Thyroid gland (tissue), 4 donors: ENCODE measurements at places on chromosomes 16 and 17.

- peak; percentile 94 for DNase-seq
These were observed 3.2 kb upstream of the TMEM88 start for GRCh38 chr17:7851438-7852261.

- DNase-seq: peak; percentile 15
These were observed 246.6 kb upstream of the RPL38 start for GRCh38 chr17:73956595-73957465.

DNA sequence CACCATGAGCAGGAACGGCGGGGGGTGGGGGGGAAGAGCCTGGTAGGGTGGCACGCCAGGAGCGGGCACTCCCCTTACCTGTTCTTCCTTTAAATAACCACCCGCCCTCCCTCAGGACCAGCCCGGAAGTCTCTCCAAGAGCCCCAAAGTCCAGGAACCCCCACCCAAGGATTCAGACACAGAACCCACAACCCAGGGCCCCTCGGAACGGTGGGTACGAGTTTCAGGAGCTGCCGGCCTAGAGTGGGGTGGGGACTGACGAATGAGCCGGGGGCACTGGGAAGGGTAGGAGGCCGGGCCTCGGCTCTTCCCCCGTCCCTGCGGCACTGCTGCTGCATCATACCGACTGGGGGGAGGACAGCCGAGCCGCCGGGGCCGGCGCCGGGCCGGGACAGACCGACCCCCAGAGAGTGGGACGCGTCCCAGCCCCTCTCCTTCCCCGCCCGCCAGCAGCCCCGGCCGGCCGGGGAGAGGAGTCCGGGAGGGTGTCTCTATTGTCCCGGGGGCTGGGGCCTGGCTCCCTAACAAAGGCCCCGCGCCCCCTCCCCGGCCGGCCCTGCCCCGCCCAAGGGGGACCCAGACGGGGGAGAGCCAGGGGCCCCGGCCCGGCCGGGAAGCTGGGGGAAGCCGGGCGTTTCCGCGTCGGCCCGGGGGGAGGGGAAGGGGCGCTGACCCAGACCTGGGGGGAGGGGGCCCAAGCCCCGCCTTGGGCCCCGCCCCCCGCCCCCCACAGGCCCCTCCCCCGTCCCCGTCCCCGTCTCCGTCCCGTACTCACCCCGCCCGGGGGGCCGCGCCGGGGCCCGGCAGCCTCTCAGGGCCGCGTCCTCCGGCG lies 747 bp downstream of the ATXN7L3 start:
- peak; percentile 59 for DNase-seq

DNA sequence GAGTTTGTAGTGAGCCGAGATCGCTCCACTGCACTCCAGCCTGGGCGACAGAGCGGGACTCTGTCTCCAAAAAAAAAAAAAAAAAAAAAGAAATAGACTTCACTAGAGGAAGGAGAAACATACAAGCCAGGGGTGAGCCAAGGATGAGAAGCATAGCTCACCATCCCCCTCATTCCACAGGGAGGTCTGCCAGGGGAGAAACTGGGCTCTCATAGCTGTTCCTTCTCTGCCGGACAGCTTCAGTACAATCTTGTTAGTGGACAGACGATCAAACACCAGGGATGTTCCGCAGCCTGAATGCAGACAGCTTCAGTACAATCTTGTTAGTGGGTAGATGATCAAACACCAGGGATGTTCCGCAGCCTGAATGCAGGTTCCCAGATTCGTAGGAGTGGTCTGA lies 509.6 kb downstream of the CDH13 start:
- no peak for DNase-seq

DNA sequence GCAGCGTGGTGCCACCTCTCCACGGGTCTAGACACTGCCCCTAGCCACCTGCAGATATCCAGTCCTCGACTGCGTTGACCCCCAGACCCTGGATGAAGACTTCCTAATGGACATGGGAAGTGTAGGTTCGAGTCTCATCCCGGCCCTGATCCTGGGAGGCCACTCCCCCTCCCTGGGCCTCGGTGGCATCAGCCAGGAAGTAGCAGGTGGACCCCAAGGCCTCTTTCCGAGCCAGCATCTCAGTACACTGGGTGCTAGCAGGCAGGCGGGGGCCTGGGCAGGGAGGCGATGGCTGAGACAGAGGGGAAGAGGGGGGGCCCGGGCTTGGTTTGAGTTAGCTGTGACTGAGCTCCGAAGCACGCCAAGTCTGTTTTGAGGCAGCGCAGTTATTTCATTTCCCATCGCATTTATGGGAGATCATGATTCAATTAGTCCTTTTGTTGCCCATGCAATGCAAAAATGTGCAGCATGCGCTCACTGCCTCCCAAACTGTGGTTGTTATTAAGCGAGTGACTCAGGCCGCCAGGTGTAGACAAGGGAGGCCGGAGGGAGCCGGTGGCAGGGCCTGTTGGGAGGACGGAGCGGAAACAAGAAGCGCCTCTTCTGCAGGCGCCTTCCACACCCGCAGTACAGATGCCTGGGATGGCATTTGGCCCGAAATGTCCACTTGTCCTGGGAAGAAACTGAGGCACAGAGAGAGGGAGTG lies 25.3 kb upstream of the ZNF469 start:
- DNase-seq: no peak

DNA sequence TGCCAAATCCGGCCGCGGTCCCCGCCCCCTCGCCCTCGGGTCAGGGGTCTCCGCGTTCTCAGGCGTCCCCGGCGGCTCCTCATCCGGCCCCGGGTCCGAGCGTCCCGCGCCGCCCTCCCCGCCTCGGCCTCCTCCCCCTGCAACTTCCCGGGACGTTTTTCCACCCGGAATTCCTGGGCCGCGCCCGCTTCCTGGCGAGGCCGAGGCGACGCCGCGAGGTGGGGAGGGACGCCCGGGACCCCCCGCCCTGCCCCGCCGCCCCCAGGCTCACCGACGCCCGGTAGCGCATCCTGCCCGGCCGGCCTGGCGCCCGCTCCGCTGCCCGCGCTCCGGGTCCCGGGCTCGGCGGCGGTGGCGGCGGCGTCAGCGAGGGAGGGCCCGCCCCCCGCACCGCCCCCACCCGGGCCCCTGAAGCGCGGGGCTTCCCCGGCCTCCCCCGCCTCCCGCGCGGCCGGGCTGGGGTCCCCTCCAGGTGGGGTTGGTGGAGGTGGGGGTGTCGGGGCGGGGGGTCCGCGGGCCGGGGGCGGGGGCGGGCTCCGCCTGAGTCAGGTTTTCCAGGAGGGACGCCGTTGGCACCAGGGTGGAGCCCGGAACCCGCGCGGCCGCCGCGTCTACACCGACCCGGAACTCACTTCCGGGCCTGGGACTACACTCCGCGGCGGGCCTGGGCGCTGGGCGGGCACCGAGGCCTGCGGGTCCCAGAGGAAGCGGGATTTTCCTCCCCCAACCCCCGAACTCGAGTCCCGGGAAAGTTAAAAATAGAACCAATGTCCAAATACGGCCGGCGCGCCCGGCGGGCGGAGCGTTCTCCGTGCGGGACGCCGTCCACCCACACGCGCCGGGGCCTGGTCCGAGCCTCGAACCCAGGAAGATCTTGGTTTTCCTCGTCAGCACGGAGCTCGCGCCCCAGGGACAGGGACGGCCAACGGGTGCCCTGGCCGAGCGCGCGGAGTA lies 6.8 kb downstream of the MYO1C start:
- peak; percentile 63 for DNase-seq

- DNase-seq: no peak
These were observed 66.2 kb downstream of the IQCK start for GRCh38 chr16:19784183-19784736.

DNA sequence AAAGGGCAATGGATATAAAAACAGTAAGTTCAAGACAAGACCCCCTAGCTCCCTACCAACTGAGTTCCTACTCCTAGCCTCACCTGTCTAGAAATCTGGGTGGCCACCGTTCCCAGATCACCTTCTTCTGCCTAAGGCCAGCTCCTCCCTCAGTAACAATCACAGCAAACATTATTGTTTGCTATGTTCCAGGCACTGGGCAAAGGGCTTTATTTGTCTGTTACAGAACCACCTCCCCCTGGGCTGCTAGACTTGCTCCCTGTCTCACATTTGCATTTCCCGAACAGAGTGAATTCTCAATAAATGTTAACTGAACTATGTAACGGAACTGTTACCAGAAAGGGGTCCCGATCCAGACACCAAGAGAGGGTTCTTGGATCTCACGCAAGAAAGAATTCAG lies 6.8 kb downstream of the LRRC3C start:
- DNase-seq: no peak

- DNase-seq: no peak
These were observed 672 bp downstream of the CMTR2 start for GRCh38 chr16:71288570-71288889.

DNA sequence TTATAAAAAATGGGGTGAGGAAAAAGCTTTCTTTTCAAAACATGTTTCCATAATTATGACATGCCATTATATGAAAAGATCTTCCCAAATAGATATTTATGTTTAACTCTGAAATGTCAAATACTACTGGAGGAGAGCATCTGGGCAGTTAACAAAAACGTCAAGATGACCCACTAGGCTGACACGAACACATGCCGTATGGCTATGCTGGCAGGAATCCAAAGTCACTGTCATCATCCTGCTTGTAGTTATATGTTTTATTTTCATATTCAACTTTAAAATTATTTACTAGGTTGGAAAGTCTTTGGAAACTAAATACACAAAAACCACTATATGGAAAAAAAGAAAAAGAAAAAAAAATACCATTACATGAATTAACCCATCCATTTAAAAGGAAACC lies 27.3 kb downstream of the ANKFY1 start:
- DNase-seq: no peak

DNA sequence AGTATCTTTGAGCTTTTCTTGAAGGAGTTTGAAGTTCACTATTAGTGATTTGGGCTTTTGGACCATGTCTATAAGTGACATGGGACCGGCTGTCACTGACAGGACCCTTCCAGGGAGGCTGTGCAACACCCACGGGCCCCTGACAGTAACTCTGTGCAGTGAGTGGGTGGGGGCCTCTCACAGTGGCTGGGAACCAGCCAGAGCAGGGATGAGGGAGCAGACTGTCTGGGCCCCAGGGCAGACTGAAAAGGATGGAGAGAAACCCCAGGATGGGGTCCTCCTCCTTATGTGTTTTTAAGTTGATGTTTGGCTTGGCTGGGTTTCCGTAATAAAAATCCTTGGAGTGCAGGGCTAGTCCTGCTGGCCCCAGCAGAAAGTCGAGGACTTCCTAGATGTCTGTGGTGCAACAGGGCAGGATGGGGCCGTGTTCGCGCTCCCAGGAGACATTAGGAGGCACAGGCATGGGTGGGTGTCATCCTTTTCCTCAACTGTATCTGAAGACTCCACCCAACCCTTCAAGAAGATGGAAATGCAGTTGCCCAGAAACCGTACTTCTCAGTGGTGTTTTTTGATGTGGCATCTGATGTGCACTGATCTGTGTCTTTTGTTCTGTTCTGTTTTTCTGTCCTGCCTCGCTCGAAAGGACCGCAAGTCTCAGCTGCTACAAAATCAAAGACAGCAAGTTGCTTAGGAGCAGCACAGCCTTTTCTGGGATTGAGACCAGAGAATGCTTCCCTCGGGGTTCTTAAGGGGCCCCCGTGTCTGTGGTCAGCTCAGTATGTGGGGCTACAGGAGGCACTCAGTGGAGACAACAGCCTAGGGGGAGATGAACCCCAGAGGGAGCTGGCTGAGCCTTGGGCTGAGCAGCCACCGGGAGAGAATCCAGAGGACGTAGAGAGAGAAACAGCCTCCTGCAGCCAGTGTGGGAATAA lies 24.2 kb downstream of the PLD6 start:
- DNase-seq: peak; percentile 43

- DNase-seq: no peak
These were observed 929 bp downstream of the TMEM11 start for GRCh38 chr17:21212826-21213637.

- DNase-seq: no peak
These were observed 206.5 kb upstream of the IRX3 start for GRCh38 chr16:54493061-54493460.

- peak; percentile 93 for DNase-seq
These were observed 128.5 kb downstream of the PARN start for GRCh38 chr16:14501331-14502255.

GRCh38 chr17:69978056-69978646 lies 96.9 kb upstream of the KCNJ16 start:
- no peak for DNase-seq

- DNase-seq: peak; percentile 30
These were observed 23.8 kb downstream of the COTL1 start for GRCh38 chr16:84593825-84594724.

DNA sequence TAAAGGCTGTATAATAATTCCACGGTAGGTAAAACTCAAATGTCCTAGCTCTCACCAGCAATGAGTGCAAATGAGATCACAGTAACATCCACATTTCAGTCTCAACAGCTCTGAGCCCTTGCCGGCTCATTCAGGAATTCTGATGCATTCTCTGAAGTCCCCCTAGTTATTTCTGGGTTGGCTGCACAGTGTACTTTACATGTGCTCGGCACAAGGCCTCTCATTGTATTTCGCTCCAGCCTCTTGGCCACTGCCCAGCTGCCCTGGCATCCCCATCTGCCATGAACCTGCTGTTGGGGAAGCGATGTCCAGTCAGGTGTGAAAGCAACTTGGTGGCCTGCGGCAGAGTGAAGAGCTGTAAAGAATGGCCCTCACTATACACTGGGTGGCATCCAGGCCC lies 14.3 kb downstream of the PRCD start:
- DNase-seq: peak; percentile 98

DNA sequence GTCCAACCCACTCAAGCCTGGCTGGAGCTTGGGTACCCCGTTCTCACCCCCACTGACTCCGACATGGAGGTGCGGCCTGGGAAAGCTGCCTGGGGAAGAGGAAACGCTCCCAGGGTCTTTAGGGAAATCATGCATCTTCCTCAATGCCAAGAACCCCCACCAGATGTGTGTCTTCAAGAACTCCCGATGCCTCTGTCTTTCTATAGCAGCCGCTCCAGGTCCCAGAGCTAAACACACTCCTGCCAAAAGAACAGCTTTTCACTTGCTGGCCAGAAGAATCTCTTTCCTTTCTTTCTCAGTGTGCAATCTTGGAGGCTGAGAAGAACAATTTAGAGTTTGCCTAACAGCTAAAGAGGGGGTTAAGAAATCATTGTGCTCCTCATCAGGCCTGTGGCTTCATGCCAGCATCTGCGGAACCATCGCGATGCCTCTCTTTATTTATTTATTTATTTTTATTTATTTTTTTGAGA lies 41.1 kb upstream of the MTSS2 start:
- no peak for DNase-seq

GRCh38 chr16:53864819-53865493 lies 161.0 kb downstream of the FTO start:
- DNase-seq: no peak

GRCh38 chr16:21598701-21599121 lies 666 bp upstream of the METTL9 start:
- peak; percentile 12 for DNase-seq

DNA sequence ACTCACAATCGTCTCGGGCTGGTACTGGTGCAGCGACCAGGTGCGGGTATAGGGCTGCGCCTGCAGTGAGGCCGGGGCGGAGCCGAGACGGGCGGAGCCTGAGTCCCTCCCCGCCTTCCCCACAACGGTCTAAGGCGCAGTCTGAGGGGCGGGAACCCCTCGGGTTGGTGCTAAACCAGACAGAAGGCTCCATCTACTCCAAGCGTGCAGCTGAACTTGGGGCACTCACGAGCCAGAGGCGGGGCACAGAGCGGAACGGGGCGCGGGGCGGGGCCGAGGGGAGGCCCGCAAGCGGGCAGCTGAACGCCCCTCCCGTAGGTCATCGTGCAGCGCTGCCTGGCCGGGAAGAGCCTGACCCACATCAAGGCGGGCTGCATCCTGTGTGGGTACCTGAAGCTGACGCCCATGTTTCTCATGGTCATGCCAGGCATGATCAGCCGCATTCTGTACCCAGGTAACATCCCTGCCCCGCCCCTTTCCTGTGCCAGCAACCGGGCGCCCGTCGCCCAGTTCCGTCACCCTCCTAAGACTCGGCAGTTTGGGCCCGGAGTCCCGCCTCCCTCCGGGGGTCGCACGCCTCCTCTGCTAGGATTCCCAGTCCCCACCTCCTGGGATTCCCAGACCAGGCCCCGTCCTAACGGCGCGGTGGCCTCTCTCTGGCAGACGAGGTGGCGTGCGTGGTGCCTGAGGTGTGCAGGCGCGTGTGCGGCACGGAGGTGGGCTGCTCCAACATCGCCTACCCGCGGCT lies 5.0 kb downstream of the SLC5A2 start:
- DNase-seq: peak; percentile 64
